Cardiac muscle cell (in vitro differentiated cells and primary cell): ENCODE measurements at places on chromosomes 7 and 10. TPM values are rescaled to one million over a fixed set of nuclear protein-coding genes. Genes with fewer than 3 reads are reported as not detected.
A peak's percentile ranks its signal among the peaks of the same experiment; 100 is the strongest.

GRCh38 chr10:132102717-132103110 is 37.0 kb downstream of the JAKMIP3 start:
- H3K27ac ChIP-seq = no peak overlapping the region
- no peaks in the 10 kb centered on the region for H3K36me3 ChIP-seq
- H3K4me3 ChIP-seq = no peak overlapping the region
- no peaks in the 10 kb centered on the region for H3K4me1 ChIP-seq
- no peaks in the 10 kb centered on the region for H3K27me3 ChIP-seq

DNA sequence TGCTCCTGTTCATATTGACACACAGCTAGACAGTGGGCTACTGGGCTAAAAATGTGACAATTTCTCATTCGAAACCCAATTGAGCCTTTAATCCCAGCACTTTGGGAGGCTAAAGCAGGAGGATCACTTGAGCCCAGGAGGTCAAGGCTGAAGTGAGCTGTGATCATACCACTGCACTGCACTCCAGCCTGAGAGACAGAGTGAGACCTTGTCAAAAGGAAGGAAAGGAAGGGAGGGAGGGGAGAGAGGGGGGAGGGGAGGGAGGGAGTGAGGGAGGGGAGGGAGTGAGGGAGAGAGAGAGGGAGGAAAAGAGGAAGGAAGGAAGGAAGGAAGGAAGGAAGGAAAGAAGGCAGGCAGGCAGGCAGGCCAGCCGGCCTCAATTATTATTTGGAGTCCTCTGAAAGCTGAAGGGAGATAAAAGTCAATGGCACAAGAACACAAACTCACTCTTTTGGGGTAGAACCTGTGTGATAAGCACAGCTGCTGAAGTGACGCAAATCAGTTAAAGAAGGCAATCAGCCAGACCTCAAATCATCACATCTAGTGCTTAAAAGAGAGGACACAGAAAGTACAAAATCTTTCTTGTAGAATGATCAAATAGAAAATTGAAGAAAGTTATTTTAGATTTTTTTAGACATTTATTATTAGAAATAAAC is 98.1 kb downstream of the CCDC71L start:
- H3K4me1 ChIP-seq = no peaks in the 10 kb centered on the region

- DNase-seq = no peak
- H3K4me3 ChIP-seq = no peak overlapping the region
- no peaks in the 10 kb centered on the region for H3K27me3 ChIP-seq
- no peaks in the 10 kb centered on the region for H3K36me3 ChIP-seq
- no peak overlapping the region for H3K27ac ChIP-seq
Measured at GRCh38 chr10:104819731-104820130, 178.6 kb downstream of the SORCS3 start.

Gene CHST12
- 24.3 and 25.6 TPM in 2 replicates for total RNA-seq

DNA sequence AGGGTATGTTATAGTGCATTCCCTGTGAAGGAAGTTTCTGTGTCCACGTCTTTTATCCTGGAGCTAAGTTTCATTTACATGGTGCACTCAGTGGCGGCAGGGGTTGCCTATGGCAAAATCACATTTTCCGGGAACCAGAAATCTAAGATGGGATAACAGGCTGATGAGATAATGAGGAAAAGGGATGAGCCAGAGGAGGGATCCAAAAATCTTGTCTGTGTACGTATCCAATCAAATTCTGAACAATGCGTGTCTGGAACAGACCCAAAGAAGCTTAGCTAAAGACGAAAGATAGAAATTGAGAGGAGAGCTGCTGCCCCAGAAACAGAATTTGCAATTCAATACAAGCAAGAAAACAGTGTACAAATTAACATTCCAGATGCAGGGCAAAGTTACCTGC is 16.1 kb downstream of the LANCL2 start:
- H3K4me3 ChIP-seq = no peak overlapping the region
- no peaks in the 10 kb centered on the region for H3K27me3 ChIP-seq
- no peaks in the 10 kb centered on the region for H3K36me3 ChIP-seq
- no peaks in the 10 kb centered on the region for H3K4me1 ChIP-seq

Gene CYP3A5
- 0.24 and 4.8 TPM in 2 replicates for total RNA-seq

DNA sequence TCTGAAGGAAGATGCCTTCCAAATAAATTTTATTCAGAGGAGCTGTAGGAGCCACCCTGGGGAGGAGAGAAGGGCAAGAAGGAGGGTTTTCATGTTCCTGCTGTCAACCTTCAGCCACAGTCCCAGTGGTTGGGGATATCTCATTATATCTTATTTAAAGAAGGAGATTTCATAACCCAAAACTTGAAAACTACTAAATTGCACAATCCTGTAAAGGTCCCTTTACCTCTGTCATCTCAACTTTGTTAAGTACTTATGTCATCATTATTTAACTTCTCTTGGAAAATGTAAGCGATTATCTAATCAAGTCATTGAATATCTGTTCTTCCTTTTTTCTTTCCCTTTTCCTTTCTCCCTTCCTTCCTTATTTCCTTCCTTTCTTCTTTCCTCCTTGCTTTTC is 794.5 kb upstream of the IGFBP3 start:
- peaks cover 12% of the 10 kb centered on the region for H3K4me1 ChIP-seq
- no peak overlapping the region for H3K27ac ChIP-seq
- H3K4me3 ChIP-seq = no peak overlapping the region
- no peaks in the 10 kb centered on the region for H3K27me3 ChIP-seq
- DNase-seq = no peak
- no peaks in the 10 kb centered on the region for H3K36me3 ChIP-seq

DNA sequence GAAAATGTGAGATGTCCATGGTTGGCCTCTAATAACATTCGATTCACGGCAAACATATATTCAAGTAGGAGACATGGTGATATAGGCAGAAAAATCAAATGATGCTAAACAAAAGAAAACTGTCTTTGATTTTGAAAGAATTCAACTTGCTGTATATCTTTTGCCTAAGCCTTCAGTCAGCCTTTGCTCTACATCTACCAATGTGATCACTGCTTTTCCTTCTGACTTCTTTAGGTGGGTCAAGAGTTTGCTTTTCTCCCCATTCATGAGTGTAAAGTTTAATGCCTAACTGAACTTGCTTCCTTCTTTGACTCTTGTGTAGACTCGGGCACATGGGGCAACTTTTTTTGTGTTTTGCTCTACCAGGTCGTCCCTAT is 417 bp upstream of the HIF1AN start:
- no peaks in the 10 kb centered on the region for H3K4me1 ChIP-seq
- H3K27me3 ChIP-seq = no peaks in the 10 kb centered on the region
- peaks cover 8% of the 10 kb centered on the region for H3K36me3 ChIP-seq
- DNase-seq = no peak
- peak overlapping the region; percentile 99 for H3K4me3 ChIP-seq
- no peak overlapping the region for H3K27ac ChIP-seq

GRCh38 chr7:98134420-98135228 is 28.0 kb downstream of the LMTK2 start:
- H3K36me3 ChIP-seq = peaks cover 2% of the 10 kb centered on the region
- H3K4me3 ChIP-seq = no peak overlapping the region
- H3K27ac ChIP-seq = no peak overlapping the region

Gene CYP2C18
- 0.11 TPM in 1 of 2 replicates, not detected in the other for total RNA-seq

DNA sequence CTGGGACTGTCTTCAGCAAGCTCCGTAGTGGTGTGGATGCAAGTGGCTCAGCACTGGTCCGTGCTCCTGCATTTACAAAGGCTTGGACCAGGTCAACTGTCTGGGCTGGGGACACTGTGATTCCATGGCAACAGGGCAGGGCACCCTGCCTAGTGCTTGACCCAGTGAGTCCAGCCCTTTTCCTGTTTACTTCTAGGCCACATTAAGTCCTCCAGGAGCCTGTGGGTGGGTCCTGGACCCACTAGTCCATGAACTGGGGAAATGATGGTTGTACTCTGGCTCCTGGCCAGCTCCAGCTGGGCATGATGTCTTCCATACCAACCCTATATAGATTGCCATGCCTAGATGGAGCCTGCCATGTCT is 152.0 kb downstream of the RPS24 start:
- no peaks in the 10 kb centered on the region for H3K4me1 ChIP-seq
- H3K4me3 ChIP-seq = no peak overlapping the region
- H3K27ac ChIP-seq = no peak overlapping the region
- H3K36me3 ChIP-seq = no peaks in the 10 kb centered on the region
- H3K27me3 ChIP-seq = no peaks in the 10 kb centered on the region

- no peaks in the 10 kb centered on the region for H3K36me3 ChIP-seq
- no peak for DNase-seq
- H3K27ac ChIP-seq = no peak overlapping the region
- H3K4me3 ChIP-seq = no peak overlapping the region
- no peaks in the 10 kb centered on the region for H3K27me3 ChIP-seq
Measured at GRCh38 chr10:80966326-80966986, 428.8 kb downstream of the SH2D4B start.
